ENCODE measurements at places on chromosomes 4 and X.

GRCh38 chrX:6071731-6072130 lies 156.9 kb downstream of the NLGN4X start:
- DNase-seq = no peak

GRCh38 chrX:103536732-103537131 lies 17.4 kb upstream of the RAB40A start:
- no peak for DNase-seq

- no peak for DNase-seq
Observed at GRCh38 chr4:78247536-78248285, 190.6 kb downstream of the FRAS1 start.

- no peak for DNase-seq
Observed at GRCh38 chrX:145818186-145819113, 821 bp downstream of the SLITRK2 start.

GRCh38 chr4:92317047-92317446 lies 13.3 kb downstream of the GRID2 start:
- DNase-seq = no peak

- DNase-seq = peak; percentile 12
Observed at GRCh38 chr4:151940926-151941617, 180.3 kb upstream of the GATB start.

GRCh38 chrX:39112143-39112542 lies 310.9 kb downstream of the MID1IP1 start:
- peak; percentile 2 for DNase-seq

DNA sequence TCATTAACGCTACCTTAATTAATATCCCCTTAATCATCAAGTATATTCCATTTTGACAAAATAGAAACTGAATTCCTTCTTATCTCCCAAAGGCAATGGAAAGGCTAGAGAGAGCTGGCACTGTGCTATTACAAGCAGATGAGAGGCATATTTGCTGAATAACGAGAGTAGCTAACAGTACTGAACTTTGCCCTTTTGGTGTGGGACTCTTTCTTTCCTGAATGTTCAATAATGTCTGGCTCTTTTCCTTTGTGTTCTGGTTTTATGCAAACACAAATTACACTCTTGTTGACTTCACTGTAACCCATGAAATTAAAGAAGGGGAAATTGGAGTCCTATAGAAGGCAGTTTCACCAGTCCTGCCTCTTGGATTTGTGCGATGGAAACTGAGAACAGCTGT lies 63.5 kb downstream of the SHROOM3 start:
- DNase-seq = no peak

- DNase-seq = no peak
Observed at GRCh38 chr4:79206660-79207059, 119.2 kb downstream of the NAA11 start.

- no peak for DNase-seq
Observed at GRCh38 chrX:133983256-133983973, 2.0 kb downstream of the GPC3 start.

DNA sequence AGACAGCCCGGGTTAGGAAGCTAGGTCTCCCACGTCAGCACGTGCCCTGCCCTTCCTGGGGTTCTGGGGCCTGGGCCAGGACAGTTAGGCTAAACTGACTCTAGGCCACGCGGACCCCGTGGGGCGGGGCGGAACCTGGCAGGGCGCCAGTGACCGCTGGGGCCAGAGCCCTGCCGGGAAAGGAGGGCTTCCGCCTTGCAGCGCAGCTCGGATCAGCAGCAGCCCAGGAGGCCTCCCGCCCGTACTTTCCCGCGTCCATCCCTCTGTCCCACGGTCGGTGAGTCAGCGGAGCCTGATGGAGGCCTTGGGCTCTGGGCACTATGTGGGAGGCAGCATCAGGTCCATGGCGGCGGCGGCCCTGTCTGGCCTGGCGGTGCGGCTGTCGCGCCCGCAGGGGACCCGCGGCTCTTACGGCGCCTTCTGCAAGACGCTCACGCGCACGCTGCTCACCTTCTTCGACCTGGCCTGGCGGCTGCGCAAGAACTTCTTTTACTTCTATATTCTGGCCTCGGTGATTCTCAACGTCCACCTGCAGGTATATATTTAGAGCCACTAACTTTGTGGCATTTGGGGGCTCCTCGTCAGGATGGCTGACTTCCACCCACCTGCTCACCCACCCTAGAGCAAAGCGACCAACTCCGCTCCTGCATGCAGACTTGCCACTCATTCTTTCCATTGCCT lies at the start of gene SMIM10:
Gene SMIM10 (plus strand): TSS at position 191 of the 681 bp plus-strand sequence. CDS start 105 bp downstream, at position 296.
- peak; percentile 9 for DNase-seq

GRCh38 chr4:33427676-33428075 lies 2707.5 kb downstream of the PCDH7 start:
- DNase-seq = no peak

- no peak for DNase-seq
Observed at GRCh38 chrX:109440475-109440874, 41.4 kb downstream of the GUCY2F start.

- peak; percentile 70 for DNase-seq
Observed at GRCh38 chr4:105471566-105472176, 2.2 kb downstream of the PPA2 start.

DNA sequence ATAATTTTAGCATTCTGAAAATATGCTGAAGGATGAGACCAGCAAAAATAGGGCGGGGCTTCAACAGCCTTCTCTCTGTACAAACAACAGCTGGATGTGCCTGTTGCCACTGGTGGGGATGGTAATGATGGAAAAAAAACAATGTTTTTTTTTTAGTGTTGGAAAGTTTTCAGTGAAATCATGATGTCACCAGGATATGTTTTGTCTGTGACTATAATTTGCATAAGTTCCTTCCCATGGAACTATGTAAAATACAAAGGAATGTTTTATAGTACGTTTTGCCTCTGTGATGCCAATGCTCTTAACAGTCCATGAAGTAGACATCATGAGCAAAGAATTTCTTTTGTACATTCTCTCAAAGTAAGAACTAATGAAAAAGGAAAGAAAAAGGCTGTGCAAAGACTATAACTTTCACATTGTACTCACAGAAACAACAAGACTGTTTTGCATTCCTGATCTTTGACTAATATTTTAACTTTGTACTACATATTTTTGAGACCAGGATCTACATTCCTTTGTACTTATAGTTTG lies 589.7 kb downstream of the SPRY1 start:
- peak; percentile 25 for DNase-seq

DNA sequence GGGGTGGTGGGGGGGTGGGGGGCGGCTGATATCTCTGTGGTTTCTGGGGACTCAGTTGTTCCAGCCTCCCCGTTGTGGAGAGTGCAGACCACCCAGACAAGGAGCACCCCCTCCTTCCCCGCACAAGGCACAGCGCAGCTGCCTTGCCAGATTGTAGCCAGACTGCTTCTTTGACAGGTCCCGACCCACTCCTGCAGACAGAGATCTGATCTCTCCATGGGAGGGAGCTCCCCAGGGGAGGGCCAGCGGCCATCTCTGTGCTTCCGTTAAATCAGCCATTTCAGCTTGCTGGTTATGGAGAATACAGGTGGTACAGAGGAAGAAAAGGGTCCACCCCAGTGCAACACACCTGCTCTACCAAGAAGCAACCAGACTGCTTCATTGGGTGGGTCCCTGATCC lies 80.8 kb downstream of the FGF16 start:
- no peak for DNase-seq

DNA sequence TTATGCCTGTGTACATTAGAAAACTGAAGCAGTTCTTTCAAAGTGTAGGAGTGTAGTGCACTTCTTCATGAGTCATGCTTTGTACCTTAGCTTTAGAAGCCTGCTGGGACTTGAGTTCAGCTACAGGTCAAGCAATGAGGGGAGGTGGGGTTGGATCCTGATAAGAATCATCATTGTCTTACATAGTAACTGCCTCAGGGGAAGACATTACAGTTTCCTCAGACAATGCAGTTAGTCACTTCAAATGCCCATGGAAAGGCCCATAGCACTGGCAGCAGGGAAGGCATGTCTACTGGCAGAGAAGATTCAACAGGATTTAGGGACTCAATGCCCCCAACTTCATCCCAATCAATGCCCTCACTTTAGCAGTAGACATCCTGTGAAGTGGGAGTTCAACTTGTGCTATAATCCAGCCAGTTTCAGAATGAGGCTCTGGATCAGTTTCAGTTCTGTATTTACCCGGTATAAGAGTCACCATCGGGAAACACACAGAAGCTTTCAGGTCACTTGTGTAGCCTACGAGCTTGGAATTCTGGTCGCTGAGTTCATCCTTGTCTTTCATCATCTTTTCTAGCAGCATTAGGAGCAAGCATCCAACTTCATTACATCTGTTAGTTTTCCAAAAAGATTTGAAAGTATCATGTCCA lies 1216.5 kb downstream of the RAPGEF2 start:
- peak; percentile 77 for DNase-seq

All from RWPE1 (cell line).